ENCODE measurements at places on chromosomes 3 and 15. TPM values are rescaled to one million over a fixed set of nuclear protein-coding genes. Genes with fewer than 3 reads are reported as not detected.

- peaks cover 12% of the 10 kb centered on the region for H3K4me1 ChIP-seq
- no peak overlapping the region for H3K4me3 ChIP-seq
- no peak overlapping the region for H3K27ac ChIP-seq
- DNase-seq: no peak
- no peaks in the 10 kb centered on the region for H3K36me3 ChIP-seq
- H3K27me3 ChIP-seq: no peaks in the 10 kb centered on the region
These were observed 4.1 kb downstream of the ACAD11 start for GRCh38 chr3:132655471-132655870.

DNA sequence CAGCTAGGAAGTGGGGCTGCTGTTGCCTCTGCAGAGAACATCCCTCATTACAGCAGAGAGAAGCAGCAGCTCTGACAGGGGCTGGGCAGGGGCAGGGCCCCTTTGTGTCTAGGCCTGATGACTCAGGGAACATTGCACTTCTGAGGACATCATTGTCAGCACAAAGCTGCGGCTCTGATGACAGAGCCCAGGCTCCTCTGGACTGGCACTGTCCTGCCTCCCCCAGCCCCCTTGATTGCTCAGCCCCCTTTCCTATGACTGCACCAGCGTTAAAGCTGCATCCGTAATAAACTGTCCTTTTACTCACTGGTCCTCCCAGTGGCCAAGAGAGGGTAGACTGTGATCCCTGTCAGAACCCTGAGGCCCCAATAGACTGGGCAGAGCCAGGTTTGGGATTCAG, 18.3 kb downstream of the TRH start:
- no peaks in the 10 kb centered on the region for H3K27me3 ChIP-seq
- no peak overlapping the region for H3K4me3 ChIP-seq
- no peak overlapping the region for H3K27ac ChIP-seq
- no peaks in the 10 kb centered on the region for H3K4me1 ChIP-seq
- peak; percentile 49 for DNase-seq

Gene RASL12
- total RNA-seq: not detected

Gene FGD5
- total RNA-seq: not detected

- H3K27ac ChIP-seq: no peak overlapping the region
- H3K4me1 ChIP-seq: no peaks in the 10 kb centered on the region
- no peak for DNase-seq
- no peaks in the 10 kb centered on the region for H3K27me3 ChIP-seq
- H3K4me3 ChIP-seq: no peak overlapping the region
These were observed 86.5 kb downstream of the SEMA6D start for GRCh38 chr15:47803767-47804166.

Data from Karpas-422 (cell line).